ENCODE measurements at places on chromosomes 11 and 22. TPM values are rescaled to one million over a fixed set of nuclear protein-coding genes. Genes with fewer than 3 reads are reported as not detected.
A peak's percentile ranks its signal among the peaks of the same experiment; 100 is the strongest.

DNA sequence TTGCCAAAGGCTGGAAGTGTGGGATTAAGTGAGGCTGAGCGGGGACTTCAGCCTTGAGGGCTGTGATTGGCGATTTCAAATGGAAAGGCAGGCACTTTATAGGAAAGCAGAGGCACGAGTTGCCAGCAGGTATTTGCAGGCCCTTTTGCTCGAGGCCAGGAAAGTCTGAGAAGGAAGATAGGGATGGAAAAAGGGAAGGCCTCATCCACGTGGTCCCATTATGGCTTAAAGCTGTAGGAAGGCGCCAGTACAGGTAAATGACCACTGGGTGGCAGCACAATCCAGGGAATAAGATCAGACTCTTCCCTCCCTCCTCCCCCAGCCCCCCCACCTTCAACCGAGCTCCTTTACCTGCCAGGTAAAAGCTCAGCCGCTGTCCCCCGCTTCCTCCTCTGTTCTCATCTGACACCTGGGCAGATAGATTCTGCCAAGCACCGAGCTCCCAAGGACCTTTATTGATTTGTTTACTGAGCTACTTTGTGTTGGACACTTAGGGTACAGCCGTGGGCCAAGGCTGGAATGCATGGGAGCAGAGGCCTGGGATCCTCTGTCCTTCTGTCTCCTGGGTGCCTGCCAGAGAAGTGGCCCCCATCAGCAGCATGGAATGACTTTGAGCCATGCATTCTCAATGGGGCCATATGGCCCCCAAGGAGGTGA, 7.5 kb downstream of the P2RX3 start:
- DNase-seq = peak; percentile 46

DNA sequence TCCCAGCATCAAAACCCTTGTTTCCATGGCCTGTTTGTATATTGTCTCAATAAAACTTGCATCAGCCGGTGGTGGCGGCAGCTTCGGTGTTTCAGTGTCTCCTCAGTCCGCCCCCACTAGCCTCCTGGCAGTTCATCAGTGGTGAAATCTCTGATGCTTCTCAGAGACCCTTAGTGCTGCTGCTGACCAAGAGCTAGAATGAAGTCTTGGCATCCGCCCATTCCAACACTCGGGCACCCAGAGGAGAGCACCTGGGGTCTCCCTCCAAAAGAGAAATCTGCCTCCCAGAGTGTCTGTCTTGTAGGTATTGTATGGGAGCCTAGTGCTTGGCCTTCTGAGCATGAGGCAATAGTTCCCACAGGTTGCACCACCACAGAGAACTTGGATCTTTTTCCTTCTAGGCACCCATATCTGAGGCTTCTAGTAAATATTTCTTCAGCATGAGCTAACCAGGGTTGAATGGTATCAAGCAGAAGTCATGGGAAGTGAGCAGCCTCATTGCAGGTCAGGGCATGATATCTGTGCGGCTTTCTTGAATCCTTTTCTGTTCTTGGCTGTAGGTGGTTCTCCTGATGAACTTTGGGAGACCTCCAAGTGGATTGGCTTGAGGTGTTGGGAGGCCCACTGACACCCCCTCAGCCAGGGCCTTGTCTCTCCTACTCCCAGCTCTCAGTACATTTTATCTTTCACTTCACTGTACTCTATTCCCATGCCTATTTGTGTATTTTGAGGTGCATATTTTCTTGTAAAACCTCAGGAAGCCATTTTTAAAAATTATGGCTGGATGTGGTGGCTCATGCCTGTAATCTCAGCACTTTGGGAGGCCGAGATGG, 13.2 kb upstream of the AIFM3 start:
- DNase-seq = no peak

- no peak for DNase-seq
Observed at GRCh38 chr11:72433455-72434036, 785 bp downstream of the CLPB start.

DNA sequence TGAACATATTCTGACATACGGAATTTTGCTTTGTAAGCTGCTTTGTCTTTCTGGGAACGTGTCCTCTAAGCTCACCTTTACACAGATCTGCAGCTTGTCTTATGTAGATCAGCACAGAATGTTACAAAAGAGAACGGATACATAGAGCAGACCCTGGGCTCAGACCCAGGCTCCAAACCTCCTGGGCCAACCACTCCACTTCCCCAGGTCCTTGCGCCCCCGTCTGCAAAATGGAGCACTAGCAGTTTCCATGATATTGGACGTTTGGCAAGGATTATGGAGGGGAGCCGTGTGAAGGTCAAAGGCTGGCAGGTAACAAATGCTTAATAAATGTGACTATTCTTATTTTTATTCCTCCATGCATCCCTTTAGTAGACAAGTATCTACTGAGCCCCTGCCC, 358.4 kb downstream of the CTTN start:
- DNase-seq = no peak

DNA sequence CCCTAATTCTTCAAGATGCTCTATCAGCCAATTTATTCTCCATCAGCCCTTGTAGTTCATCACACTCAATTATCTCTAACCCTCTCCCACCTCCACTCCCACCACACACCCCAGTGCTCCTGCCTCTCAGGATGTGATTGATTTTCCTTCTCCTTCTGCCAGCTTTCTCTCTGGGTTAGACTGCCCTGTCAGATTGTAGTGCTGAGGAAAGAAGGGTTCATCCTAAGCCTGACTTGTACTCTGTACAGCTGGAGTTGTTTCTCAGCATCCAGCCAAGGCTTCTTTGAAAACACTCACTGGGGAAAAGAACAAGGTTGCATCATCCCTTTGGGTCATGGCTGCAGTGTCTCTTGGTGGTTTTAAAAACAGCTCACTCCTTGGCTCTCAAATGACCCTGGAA, 61.2 kb downstream of the CECR2 start:
- peak; percentile 34 for DNase-seq

- DNase-seq = no peak
Observed at GRCh38 chr22:38921120-38921519, 36.3 kb upstream of the APOBEC3A start.

The WT1 gene
- 0.10 TPM for total RNA-seq

The CEP126 gene
- total RNA-seq = 0.40 TPM

The MMP12 gene
- total RNA-seq = 0.12 TPM

The IMMP1L gene
- 8.6 TPM for total RNA-seq

Measured in MG63 (cell line).